Psoas muscle (tissue), 8 donors: ENCODE measurements at places on chromosomes 7 and 10.

DNA sequence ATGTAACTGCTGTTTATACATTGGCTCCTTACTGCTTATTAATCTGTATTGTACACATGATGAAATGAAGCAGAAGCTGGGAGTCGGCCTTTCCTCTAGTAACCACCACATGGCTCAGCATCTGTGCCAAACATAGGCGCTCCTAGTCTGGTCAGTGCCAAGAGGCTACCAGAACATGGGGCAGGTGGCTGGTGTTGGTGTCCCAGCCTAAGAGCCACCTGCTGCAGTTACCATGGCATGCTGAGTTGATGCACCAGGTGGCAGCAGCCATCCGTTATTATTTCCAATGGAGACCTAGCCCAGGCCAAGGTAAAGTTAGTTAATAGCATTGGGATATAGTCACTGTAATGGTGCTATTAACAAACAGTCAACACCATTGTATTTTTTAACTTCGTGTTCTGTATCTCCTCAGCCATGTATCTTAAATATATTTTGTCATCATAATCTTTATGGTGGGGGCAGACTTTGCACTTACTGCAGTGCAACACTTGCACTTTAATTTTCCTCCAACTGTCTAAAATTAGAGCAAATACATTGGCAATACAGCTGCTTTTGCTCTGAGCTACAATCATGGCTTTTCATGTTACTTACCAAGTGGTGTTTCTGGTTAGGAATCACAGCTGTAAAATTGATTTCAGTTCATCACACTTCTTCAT lies 33.1 kb downstream of the HBP1 start:
- peak; percentile 40 for DNase-seq

- DNase-seq = no peak
Measured at GRCh38 chr7:111006691-111007090, 84.2 kb upstream of the LRRN3 start.

DNA sequence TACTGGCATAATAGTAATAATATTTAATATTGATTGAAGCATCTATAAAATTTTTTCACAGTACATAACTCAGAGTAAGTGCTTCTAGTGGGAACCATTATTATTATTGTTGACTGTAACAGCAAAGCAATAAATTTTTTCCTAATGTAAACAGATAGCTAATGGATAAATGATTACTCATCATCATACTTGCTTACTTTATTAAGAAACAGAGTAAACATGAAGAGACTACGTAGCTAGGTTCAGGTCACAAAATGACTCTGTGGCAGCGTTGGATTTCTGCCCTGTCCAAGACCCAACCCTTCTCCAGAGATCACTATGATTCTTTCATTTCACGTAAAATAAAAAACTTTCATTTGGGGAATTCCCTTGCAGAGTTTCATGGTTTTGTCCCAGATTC lies 8.3 kb upstream of the ABCB5 start:
- no peak for DNase-seq

- no peak for DNase-seq
Measured at GRCh38 chr10:122640921-122641320, 58.7 kb downstream of the C10orf120 start.

DNA sequence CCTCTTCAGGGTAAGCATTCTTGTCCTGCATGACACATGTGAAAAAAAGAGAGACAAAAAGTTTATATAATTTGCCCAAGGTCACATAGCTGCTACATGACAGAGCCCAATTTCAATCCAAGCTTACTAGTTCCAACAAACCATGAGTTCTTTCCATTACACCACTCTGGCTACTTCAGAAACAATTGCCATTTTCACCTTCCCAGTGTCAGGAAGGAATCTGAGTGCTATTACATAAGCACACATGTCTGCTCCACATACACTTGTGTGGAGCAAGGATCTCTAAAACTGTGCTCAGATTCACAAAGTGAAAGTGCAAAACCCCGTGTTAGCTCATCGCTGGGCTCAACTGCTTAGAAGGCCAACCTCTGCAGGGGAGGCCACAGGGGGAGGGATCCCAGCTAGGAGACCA lies 356.2 kb upstream of the NFE2L3 start:
- no peak for DNase-seq

DNA sequence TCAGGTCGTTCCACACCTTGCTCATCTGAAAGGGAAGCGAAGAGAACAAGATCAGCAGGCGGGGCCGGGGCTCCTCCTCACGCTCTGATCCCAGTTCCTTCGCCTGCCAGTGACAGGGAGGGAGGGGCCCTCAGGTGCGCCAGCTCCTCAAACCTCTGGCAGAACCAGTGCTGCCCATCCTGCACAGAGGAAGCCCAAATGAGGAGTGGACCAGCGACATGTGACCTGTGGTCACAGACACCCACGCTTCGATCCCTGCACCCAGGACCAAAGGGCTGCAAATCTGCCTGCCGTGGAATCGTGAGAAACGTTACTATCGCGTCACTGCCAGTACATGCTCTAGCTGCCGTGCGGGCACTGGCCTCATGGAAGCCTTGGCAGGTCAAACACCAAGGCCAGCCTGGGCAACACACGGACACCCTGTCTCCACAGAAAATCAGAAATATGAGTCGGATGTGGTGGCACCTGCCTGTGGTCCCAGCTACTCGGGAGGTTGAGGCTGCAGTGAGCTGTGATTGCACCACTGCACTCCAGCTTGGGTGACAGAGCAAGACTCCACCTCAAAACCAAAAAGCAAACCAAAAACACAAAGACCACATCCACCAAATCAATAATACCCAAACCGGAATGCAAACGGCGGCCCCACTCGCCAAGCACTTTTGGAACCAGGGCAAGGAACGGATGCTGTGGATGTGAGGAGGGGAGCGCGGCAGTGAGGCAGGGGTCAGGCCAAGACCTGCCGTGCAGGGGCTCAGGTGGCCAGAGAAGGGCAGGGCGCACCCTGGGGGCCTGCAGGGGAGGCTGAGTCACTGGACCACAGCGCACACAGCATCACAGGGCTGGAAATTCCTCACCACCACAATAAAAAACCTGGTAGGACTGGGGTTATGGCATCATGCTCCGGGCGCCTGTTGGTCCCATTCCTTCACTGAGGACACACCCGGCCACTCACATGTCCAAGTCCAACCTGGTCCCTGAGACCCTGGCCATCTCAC lies 13.4 kb downstream of the NUDT1 start:
- DNase-seq = no peak

DNA sequence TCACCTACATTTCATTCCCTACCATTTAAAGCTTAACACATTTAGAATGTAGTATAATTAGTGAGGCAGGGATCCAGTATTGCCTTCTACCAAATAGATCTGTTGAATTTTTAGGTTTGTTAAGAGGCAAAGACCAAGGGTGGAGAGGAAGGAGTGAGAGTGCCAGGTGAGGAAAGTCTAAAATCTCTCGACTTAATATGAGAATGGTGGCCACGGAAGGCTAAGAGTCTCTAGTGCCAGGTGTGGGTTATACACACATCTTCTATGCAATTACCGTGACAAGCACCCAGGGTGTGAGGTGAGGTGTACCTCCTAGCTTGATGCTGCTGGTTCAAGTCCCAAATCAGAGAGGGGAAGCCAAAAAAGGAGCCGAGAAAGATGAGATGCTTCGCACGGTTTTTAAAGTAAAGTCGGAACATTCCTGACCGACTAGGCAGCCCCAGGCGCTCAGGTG lies 439 bp downstream of the IQUB start:
- no peak for DNase-seq

DNA sequence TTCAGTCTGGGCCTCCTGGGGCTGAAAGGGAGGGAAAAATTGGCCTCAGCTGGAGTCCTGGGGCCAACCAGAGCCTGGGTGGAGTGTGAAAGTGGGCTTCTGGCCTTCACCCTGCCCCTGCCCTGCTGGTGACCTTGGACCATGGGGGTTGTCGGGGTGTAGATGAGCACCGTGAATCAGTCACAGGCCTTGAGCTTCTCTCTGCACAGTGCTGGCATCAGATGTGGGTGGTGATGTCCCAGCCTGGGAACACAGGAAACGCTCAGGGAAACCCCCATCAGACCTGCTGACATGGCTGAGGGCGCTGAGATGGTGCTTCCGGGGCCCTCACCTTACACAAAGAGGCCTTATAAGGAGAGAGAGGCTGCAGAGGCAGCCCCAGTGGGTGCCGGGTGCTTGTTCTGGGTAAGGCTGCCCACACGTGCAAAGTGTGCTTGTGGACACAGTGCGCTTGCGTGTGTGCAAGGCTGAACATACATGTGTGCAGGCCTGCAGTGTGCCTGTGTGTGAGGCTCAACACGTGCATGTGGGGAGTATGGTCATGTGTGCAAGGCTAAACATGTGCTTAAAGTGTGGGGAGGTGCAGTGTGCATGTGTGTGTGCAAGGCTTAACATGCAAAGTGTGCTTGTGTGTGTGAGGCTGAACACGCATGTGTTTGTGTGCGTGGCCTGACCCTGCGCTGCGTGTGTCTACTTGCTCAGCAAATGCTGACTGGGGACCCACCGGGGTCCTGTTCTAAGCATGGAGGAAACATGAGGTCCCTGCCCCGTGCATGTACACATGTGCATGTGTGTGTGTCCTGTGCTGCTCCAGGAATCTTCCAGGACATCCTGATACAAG lies 6.5 kb downstream of the ARPC1B start:
- no peak for DNase-seq

DNA sequence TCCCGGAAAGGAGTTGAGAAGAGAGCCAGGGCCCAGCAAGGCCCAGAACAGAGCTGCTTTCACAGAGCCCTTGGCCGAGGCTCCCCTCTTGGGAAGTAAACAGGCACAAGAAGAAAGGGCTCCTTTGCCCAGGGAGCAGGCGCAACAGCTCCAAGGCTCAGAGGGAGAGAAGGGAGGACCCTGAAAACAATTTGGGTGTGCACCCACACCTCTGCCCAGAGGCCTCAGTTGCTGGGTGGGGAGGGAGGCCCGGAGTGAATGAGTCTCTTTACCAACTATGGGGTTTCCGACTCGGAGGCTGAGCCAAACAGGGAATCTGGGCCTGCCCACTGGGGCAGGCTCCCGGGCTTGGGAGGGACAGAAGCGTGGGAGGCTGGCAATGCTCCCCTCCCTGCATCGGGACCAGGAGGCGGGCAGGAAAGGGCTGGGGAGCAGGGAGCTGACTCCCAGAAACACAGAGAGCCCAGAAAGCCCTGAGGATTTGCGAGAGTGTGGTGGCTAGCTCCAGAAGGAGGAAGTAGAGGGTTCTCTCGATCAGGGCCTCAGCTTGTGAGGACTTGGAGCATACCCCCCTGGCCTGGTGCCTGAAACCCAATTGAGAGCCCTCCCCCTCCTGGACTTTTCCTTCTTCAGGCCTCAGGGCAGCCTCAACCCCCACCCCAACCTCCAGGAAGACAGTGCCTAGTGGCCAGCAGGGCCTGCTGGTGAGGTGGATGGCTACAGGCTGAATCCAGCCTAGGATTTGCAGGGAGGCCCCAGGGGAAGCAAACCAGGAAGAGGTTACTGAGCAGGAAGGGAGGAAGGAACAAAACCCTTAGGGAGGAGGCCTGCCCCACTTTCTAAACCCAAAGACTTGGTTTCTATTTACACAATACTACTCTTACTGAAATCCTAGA lies 6.2 kb downstream of the C10orf105 start:
- DNase-seq = peak; percentile 89

GRCh38 chr10:2929480-2930258 lies 137.7 kb upstream of the PFKP start:
- DNase-seq = no peak

- DNase-seq = no peak
Measured at GRCh38 chr10:12872577-12872976, 128.9 kb downstream of the CCDC3 start.

DNA sequence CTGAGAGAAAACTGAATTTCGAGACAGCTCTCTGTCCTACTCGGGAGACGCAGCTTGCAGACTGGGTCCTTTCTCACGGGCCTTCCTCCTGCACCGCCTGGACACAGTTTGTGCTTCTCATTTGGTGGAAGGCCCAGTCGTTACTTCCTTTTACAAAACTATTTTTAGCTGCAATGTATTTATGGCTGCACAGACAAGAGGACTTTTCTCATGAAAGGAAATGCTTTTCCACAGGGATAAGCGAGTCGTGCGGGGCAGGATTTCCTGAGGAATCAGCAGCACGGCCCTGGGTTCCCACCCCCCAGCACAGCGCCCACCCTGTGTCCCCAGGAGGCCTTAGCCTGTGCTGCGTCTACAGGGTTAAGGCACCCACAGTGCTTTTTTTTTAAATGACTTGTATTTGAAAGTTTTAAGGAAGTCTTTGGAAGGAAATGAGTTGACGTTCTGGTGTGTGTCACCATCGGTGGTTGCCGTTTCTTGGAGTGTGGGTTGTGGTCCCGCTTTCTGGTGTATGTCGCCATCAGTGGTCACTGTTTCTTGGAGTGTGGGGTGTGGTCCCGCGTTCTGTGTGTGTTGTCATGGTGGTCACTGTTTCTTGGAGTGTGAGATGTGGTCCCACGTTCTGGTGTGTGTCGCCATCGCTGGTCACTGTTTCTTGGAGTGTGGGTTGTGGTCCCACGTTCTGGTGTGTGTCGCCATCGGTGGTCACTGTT lies 50.9 kb downstream of the INPP5A start:
- DNase-seq = no peak

DNA sequence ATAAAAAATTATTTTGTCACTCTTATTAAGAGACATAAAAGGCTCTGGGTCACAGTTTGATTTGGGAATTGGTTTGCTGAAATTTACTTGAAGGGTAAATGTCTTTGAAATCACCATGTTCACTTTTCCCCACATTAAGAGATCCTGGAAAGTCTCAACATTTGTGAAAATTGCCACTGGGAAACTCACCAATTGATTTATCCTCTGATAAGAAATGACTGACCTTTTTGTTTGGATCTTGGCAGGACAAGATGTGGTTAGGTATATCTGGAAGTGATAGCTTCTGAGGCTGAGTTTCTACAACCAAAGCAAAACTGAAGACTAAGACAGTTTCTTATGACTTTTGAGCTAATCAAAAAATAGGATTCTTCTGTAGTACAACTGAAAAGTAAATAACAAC lies 107.1 kb upstream of the TMEM106B start:
- DNase-seq = no peak

DNA sequence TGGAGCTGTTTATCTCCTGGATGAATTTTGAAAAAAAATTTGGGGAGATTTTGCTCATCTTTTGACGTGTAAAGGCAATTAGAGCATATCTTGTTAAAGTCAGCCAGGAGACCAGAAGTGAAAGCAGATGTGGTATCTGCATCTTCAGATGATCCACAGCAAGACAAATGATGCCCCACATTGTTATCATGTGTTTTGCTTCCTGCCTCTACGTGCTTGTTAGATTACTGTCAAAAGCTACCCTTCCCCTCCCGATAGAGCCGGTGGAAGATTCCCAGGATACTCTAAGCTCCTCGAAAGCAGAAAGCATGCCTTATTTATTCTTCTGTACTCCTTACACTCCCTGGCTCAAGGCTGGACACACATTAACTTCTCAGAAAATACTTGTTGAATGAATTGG lies 12.9 kb downstream of the COL17A1 start:
- no peak for DNase-seq

- DNase-seq = peak; percentile 79
Measured at GRCh38 chr10:128922172-128922571, 544.9 kb upstream of the MGMT start.

- DNase-seq = no peak
Measured at GRCh38 chr10:51564896-51565510, 134.4 kb downstream of the CSTF2T start.
